Testis (tissue), 5 donors: ENCODE measurements at places on chromosomes 3 and 15.
A peak's percentile ranks its signal among the peaks of the same experiment; 100 is the strongest.

GRCh38 chr3:181358562-181358961, 353.2 kb upstream of the SOX2 start:
- no peak overlapping the region for H3K4me3 ChIP-seq
- no peaks in the 10 kb centered on the region for H3K4me1 ChIP-seq
- no peaks in the 10 kb centered on the region for H3K27me3 ChIP-seq
- H3K27ac ChIP-seq = no peak overlapping the region

DNA sequence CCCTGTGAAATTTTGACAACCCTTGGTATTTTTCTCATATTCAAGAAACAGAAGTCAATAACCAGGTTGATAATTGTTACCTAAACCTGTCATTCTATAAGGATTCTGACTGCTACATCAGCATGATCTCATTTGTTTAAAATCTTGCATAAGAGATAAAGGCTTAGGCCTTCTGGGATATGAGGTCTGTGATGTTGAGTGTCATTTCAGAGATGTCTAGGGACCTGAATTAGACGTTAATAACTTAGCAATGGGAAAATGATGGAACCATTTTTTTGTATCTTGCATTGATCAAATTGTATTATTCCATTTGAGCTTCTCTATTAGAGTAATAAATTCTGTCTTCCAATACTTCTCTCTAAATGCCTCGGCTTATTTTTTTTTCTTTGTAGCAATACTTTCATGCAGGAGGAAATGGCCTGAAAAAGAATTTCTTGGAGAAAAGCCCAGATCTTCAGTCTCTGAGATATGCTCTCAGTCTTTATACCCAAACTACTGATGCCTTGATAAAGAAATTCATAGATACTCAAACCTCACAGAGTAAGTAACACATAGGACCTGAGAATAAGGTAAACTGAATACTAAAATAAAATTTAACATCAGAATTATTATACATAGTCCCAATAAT, 589.3 kb downstream of the UNC13C start:
- H3K4me1 ChIP-seq = no peaks in the 10 kb centered on the region
- DNase-seq = no peak
- no peaks in the 10 kb centered on the region for H3K27me3 ChIP-seq
- no peak overlapping the region for H3K4me3 ChIP-seq
- no peaks in the 10 kb centered on the region for H3K36me3 ChIP-seq
- H3K27ac ChIP-seq = no peak overlapping the region

DNA sequence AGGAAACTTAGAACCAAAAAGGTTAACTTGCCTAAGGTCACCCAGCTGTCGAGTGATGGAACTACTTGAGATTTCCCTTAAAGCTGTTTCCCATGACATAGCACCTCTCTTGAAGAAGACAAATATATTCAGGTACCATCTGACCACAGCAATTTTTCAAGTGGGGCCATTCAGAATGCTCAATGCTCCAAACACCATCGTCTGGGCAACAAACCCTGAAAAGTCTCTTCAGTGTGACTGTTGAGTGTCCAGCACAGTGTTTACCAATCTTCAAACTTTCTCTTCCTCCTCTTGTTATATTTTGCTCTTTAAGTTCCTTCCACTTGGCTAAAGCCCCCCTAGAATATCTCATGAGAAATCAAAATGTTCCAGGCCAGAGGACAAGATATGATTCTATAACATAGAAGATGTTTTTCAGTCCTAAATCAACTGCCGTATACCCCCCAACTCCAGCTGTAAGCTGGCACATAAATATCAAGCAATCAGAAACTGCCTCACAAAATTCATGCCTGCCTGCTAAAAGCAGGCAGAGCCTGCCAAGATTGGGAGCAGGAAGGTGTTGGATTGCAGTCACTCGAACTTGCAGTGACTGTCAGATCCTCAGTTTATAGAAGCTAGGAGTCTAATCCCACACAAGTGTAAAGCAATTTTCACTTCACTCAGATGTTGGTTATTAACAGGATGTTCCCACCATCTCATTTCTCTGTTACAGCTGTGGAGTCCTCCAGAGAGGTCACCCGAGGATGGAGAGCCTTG, 230.5 kb upstream of the MRPL3 start:
- no peak overlapping the region for H3K27ac ChIP-seq
- no peak overlapping the region for H3K4me3 ChIP-seq
- no peaks in the 10 kb centered on the region for H3K4me1 ChIP-seq
- no peaks in the 10 kb centered on the region for H3K27me3 ChIP-seq

DNA sequence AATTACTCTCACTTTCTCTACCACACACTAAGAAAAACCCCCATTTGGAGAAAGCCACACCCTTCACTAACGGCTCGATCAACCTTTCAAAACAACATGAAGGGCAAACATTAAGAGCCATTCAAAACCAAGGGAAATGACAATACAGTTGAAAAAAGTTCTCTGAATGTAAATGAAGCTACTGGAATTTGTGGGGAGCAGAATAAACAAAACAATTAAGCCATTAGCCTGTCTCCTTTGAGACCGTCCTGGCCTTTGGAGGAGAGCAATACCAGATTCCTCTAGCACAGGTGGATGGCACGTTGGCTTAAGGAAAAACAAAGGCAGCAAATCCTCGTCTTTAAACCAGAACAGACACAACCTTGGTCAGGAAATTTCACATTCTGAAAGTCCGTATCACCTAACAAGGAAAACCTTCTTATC, 18.7 kb downstream of the MYO1E start:
- no peak overlapping the region for H3K4me3 ChIP-seq
- no peaks in the 10 kb centered on the region for H3K27me3 ChIP-seq
- no peaks in the 10 kb centered on the region for H3K36me3 ChIP-seq
- no peaks in the 10 kb centered on the region for H3K4me1 ChIP-seq
- H3K27ac ChIP-seq = no peak overlapping the region
- DNase-seq = no peak

GRCh38 chr3:189486556-189486955, 144.6 kb upstream of the TP63 start:
- no peak for DNase-seq
- H3K4me3 ChIP-seq = no peak overlapping the region
- no peaks in the 10 kb centered on the region for H3K4me1 ChIP-seq
- no peaks in the 10 kb centered on the region for H3K36me3 ChIP-seq

GRCh38 chr3:71685686-71686085, 39.5 kb downstream of the EIF4E3 start:
- DNase-seq = no peak
- H3K27me3 ChIP-seq = no peaks in the 10 kb centered on the region
- H3K4me3 ChIP-seq = no peak overlapping the region
- no peak overlapping the region for H3K27ac ChIP-seq

DNA sequence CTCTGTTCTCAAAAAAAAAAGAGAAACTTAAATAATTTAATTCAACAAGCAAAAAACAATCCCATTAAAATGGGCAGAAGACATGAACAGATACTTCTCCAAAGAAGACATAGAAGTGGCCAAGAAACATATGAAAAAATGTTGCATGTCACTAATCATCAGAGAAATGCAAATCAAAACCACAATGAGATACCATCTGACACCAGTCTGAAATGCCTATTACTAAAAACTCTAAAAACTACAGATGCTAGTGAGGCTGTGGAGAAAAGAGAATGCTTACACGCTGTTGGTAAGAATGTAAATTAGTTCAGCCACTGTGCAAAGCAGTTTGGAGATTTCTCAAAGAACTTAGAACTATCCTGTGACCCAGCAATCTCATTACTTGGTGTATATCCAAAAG, 382.9 kb downstream of the OTOL1 start:
- H3K4me3 ChIP-seq = no peak overlapping the region
- H3K27ac ChIP-seq = no peak overlapping the region
- H3K36me3 ChIP-seq = no peaks in the 10 kb centered on the region

GRCh38 chr3:188241072-188241471, 87.1 kb downstream of the LPP start:
- DNase-seq = peak; percentile 69
- H3K4me1 ChIP-seq = no peaks in the 10 kb centered on the region
- no peaks in the 10 kb centered on the region for H3K36me3 ChIP-seq

- H3K27me3 ChIP-seq = no peaks in the 10 kb centered on the region
- no peak overlapping the region for H3K27ac ChIP-seq
- no peaks in the 10 kb centered on the region for H3K4me1 ChIP-seq
- no peak overlapping the region for H3K4me3 ChIP-seq
- no peaks in the 10 kb centered on the region for H3K36me3 ChIP-seq
- DNase-seq = no peak
These were observed 348.3 kb downstream of the MFSD1 start for GRCh38 chr3:159150180-159150579.

GRCh38 chr3:63611382-63611781, 41.1 kb upstream of the SNTN start:
- no peak for DNase-seq
- no peak overlapping the region for H3K4me3 ChIP-seq
- no peaks in the 10 kb centered on the region for H3K36me3 ChIP-seq
- H3K27me3 ChIP-seq = no peaks in the 10 kb centered on the region

- H3K27me3 ChIP-seq = no peaks in the 10 kb centered on the region
- no peak overlapping the region for H3K4me3 ChIP-seq
- H3K27ac ChIP-seq = no peak overlapping the region
- no peaks in the 10 kb centered on the region for H3K36me3 ChIP-seq
These were observed 41.6 kb upstream of the DLG1 start for GRCh38 chr3:197339841-197340520.

- no peak for DNase-seq
- no peaks in the 10 kb centered on the region for H3K36me3 ChIP-seq
- H3K27me3 ChIP-seq = no peaks in the 10 kb centered on the region
These were observed 3.8 kb downstream of the INKA1 start for GRCh38 chr3:49806850-49807249.

DNA sequence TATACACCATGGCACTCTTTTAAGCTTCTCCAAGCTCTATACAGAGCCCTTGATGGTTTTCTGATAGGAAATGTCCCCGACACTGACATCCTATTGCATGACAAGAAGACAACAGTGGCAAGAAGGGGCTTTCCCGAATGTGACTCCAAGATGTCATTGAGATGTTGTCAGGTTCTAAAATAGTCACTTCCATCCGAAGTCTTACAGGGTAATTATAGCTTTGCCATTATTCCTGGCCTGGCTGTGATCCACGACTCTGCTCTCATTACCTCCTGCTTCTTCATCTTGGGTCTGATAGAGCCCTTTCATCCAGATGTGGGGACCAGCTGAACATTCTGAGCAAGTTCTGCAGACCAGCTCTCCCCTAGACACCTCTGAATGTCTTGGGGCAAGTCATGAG, 40.6 kb upstream of the ADAMTS9 start:
- no peak for DNase-seq
- H3K36me3 ChIP-seq = no peaks in the 10 kb centered on the region
- H3K4me1 ChIP-seq = no peaks in the 10 kb centered on the region
- H3K27me3 ChIP-seq = no peaks in the 10 kb centered on the region
- no peak overlapping the region for H3K4me3 ChIP-seq

DNA sequence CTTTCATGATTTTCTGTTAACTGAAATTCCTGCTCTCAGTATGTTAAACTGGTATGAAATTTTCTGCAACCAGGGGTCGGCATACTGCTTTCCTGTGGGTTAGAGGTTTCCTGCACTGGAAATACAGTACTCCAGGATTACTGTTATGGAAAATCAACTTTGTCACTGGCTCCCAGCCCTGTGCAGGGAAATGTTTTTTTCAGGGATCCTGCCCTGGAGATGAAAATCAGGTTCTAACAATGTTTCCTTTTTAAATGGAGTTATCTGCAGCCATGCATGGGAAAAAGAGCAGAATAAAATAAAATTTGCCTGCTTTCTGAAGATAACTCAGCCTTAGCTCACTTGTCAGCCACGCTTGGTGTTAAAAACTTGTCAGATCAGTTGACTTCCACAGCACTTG, 220.4 kb downstream of the IL5RA start:
- no peaks in the 10 kb centered on the region for H3K36me3 ChIP-seq
- no peaks in the 10 kb centered on the region for H3K27me3 ChIP-seq
- no peak overlapping the region for H3K4me3 ChIP-seq
- DNase-seq = no peak
- H3K4me1 ChIP-seq = no peaks in the 10 kb centered on the region
- H3K27ac ChIP-seq = no peak overlapping the region

GRCh38 chr15:33074942-33075341, 119.6 kb downstream of the FMN1 start:
- H3K4me1 ChIP-seq = no peaks in the 10 kb centered on the region
- no peak overlapping the region for H3K4me3 ChIP-seq
- DNase-seq = no peak
- no peaks in the 10 kb centered on the region for H3K36me3 ChIP-seq

- H3K4me3 ChIP-seq = no peak overlapping the region
- H3K4me1 ChIP-seq = no peaks in the 10 kb centered on the region
- H3K27me3 ChIP-seq = no peaks in the 10 kb centered on the region
- no peak overlapping the region for H3K27ac ChIP-seq
These were observed 6.1 kb downstream of the RASGRF1 start for GRCh38 chr15:79084308-79084968.

GRCh38 chr3:42852441-42852840, 23.2 kb downstream of the CYP8B1 start:
- peak overlapping the region; percentile 41 for H3K27ac ChIP-seq
- no peak for DNase-seq
- H3K36me3 ChIP-seq = no peaks in the 10 kb centered on the region
- H3K4me3 ChIP-seq = no peak overlapping the region

GRCh38 chr3:194046995-194047645, 88.8 kb upstream of the HES1 start:
- H3K36me3 ChIP-seq = no peaks in the 10 kb centered on the region
- no peaks in the 10 kb centered on the region for H3K27me3 ChIP-seq
- H3K4me3 ChIP-seq = no peak overlapping the region
- H3K4me1 ChIP-seq = no peaks in the 10 kb centered on the region
- H3K27ac ChIP-seq = no peak overlapping the region

DNA sequence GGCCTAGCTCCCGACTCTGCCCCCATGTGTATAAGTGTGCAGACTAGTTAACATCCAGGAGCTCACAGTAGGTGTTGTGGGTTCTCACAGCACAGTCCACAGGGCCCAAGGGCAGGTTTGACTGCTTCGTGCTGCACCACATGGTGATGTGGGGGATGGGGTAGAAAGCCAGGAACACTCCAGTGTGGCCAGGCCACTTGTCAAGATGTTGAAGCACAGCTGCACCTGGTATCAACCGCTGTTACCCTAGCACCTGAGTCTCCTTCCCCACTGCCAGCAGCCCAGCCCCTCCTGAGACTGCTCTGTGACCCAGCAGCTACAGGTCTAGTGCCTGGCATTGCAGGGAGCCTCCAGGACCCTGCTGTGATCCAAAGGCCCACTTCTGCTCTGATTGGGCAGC, 53.4 kb downstream of the CHDH start:
- no peaks in the 10 kb centered on the region for H3K36me3 ChIP-seq
- DNase-seq = no peak
- no peaks in the 10 kb centered on the region for H3K27me3 ChIP-seq
- H3K27ac ChIP-seq = no peak overlapping the region
- H3K4me3 ChIP-seq = no peak overlapping the region

GRCh38 chr3:186502138-186502948, 41.8 kb downstream of the CRYGS start:
- peaks cover 15% of the 10 kb centered on the region for H3K4me1 ChIP-seq
- H3K36me3 ChIP-seq = no peaks in the 10 kb centered on the region
- H3K27me3 ChIP-seq = no peaks in the 10 kb centered on the region
- H3K4me3 ChIP-seq = no peak overlapping the region
- peak; percentile 32 for DNase-seq

- no peaks in the 10 kb centered on the region for H3K27me3 ChIP-seq
- no peak for DNase-seq
- H3K27ac ChIP-seq = no peak overlapping the region
These were observed 14.1 kb downstream of the FYCO1 start for GRCh38 chr3:45981346-45982074.
